ENCODE measurements at places on chromosomes 11 and 22. TPM values are rescaled to one million over a fixed set of nuclear protein-coding genes. Genes with fewer than 3 reads are reported as not detected.

Gene SYT13
- total RNA-seq: not detected

Gene MUC6
- not detected for total RNA-seq

- DNase-seq: no peak
These were observed 295.3 kb upstream of the CNTN5 start for GRCh38 chr11:98725471-98725870.

- DNase-seq: peak; percentile 44
These were observed 3.2 kb upstream of the MTMR3 start for GRCh38 chr22:29879753-29880152.

Data from natural killer cell (primary cell).